Activated naive CD4-positive, alpha-beta T cell treated with Interleukin-2 at 50 U/mL for 16 hours (primary cell): ENCODE measurements at places on chromosomes 1 and 21.

- no peak for DNase-seq
These were observed 8.7 kb upstream of the MYOC start for GRCh38 chr1:171661076-171661650.

DNA sequence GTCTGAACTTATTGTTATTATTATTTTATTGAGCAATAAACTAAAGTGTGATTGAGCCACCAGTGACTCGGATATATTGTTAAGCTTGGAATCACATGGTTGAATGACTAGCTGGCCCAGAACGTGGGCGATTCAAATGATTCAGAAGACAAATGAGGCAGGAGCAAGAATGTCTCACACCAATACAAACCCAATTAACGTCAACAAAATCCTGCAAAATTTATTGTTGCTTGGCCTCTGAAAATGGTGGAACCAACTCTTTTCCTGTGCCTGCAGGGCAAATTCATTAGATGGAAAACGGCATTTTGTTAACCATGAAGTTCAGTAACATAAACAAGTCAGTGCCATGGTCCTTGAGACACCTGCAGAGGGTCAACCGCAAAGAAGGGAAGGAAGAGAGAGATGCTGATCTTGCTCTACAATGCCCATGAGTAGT is 482.0 kb downstream of the SETD4 start:
- DNase-seq = no peak

DNA sequence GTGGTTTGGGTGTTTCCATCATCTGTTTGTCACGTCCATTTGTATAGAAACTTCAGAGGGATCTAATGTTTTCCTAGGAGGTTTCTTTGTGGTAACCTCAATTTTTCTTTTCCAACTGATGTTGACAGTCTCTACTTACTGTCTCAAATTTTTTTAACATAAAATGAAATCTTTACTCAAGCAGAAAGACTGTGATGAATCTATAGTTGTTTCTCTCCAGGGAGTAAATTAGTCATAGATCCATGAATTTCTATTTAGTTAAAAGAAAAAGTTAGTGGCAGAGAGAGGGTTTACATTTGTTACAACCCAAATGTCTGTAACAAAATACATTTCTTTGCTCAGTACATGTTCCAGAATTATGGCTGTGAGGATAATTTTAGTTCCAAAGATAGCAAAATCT is 161.6 kb downstream of the DISP1 start:
- DNase-seq = no peak

DNA sequence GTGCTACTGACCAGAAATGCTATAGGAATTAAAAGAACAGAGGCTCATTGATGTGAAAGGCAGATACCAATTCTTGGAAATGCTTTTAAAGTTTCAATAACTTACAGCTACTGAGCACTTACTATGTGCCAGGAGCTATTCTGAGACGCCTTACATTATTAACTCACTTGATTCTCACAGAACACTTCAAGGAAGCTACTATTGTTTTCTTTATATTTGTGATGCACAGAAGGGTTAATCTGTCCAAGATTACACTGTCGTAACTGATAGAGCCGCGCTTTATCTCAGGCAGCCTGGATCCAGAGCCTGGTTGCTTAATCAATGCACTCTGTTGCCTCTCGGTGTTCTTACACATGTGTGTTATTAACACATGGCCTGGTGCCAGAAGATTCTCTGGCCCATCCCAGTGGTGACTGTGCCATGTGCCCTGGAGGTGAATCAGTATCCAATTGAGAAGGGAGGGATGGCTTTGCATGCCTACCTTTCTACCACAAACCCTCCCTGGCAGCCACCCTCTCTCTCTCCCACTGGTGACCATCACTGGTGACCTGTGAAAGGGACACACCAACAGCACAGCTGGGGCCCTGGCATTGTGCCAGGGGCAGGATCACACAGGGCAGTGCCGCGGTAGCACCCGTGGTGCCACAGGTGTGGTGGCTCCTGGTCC is 8.8 kb downstream of the FMO1 start:
- no peak for DNase-seq

DNA sequence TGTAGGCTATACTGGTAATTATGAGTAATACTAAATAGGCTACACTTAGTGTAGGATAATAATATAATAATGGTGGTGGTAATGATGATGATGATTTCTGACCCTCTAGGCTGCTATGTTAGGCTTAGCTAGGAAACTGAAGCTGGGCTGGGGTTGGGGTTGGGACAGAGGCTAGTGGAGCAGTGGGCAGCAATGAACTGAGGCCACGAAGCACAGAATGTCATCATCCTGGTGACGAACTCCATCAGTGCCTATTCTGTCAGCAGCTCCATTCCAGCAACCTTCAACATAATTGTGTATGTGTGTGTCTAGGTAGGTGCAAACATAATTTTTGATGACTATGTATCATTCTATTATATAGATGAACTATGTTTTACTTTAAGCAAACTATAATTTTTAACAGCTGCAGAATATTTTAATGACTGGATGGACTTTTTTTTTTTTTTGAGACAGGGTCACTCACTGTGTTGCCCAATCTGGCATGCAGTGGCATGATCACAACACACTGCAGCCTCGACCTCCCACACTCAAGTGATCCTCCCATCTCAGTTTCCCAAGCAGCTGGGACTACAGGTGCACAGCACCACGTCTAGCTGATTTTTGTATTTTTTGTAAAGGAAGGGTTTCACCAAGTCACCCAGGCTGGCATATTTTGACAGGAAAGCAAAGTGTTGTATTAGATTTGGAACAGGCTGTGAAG is 12.9 kb upstream of the CLIC4 start:
- no peak for DNase-seq

- no peak for DNase-seq
These were observed 1031.6 kb downstream of the KCNT2 start for GRCh38 chr1:195576641-195577040.

- no peak for DNase-seq
These were observed 791 bp upstream of the CHI3L1 start for GRCh38 chr1:203187304-203187685.

- DNase-seq = no peak
These were observed 17.8 kb downstream of the VPS45 start for GRCh38 chr1:150085406-150085805.

DNA sequence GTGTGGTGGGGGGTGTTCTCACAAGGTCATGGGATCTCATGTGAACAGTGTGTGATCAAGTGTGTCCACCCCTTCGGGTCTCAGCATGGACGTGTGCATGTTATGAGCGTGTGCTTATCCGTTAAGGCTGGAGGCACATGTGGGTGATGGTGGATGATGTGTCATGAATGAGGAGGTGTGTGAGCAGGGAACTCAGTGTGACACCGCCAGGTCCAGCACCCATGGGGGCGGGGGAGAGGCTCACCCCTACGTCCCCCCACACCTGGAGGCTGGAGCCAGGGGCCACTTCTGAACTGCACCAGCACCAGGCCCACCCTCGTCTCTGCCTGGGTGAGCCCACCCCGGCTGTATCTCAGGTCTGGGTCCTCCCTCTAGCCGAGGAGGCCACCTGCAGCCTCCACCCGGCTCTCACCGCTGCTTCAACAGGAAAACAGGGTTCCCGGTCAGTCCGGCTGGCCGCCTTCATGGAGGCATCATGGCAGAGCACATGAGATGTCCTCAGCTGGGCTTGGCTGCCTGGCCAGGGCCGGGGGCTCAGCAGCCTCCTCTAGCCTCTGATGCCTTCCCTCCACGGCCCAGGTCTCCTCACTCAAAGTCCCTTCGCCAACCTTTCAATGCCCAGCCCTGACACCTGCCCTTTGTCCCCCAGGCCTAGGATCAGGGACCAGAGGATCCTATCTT is 34.2 kb upstream of the C1QA start:
- no peak for DNase-seq

GRCh38 chr1:116066868-116067565 is 44.2 kb upstream of the MAB21L3 start:
- no peak for DNase-seq

- no peak for DNase-seq
These were observed 540 bp downstream of the CD55 start for GRCh38 chr1:207321790-207322645.

GRCh38 chr1:42144711-42145388 is 8.4 kb upstream of the GUCA2B start:
- no peak for DNase-seq

DNA sequence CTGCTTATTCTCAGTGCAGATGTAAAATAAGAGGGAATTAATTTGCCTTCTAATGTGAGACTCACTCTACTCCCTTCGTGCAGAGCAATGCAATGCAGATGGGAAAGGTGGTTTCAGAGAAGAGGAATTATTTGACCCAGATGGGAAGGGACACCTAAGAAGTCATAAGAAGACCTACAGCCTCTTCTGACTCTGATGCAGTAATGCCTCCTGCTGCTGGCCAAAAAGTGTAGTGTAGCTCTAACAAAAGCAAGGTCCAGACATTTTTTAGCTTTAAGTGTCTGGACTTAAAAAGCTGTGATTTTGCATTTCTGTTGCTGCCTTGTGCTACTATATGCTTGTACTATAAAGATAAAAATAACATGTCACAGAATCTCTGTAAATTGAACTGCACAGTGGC is 501.4 kb downstream of the TTLL7 start:
- no peak for DNase-seq

- no peak for DNase-seq
These were observed 118.0 kb upstream of the IPO9 start for GRCh38 chr1:201710632-201711597.

DNA sequence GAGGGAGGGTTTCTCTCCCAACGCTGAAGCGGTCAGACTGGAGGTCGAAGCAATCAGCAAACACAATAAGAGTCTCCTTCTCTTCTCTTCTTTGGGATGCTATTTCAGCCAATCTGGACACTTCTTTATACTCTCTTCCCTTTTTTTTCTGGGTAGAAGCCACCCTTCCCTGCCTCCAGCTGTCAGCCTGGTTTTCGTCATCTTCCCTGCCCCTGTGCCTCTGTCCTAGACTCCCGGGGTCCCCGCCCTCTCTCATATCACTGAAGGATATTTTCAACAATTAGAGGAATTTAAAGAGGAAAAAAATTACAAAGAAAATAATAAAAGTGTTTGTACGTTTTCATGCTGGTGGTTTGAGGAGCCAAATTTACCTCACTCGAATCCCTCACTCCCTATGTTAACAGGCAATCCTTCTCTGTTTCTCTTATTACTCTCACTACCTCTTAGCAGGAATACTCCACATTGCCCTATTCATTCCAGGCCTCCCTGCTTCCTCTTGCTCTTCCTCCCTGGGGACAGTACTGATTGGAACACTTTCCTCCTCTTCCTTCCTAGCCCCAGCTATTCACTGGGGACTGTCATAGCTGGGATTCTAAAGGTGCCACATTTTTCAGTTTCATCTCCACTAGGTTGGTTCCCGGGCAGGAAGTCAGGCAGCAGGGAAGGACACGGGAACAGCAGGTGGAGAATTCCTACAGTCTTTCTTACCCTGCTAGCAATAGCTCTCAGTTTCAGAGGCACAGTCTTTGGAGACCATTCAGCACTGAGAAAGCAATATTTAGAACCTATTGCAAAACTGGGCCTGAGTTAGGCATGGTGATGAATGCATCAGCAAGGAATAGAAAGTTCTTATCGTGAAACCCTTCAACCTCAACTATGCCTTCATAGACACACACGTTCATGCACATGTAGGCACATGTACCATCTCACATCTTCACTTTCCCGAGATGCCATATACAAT is 288.0 kb downstream of the PBX1 start:
- DNase-seq = no peak

GRCh38 chr1:150257624-150258585 is at the start of gene CA14:
Gene CA14, plus strand, starts transcription at chr1:150257774. Its CDS starts 355 bp downstream, at chr1:150258129.
- DNase-seq = no peak

DNA sequence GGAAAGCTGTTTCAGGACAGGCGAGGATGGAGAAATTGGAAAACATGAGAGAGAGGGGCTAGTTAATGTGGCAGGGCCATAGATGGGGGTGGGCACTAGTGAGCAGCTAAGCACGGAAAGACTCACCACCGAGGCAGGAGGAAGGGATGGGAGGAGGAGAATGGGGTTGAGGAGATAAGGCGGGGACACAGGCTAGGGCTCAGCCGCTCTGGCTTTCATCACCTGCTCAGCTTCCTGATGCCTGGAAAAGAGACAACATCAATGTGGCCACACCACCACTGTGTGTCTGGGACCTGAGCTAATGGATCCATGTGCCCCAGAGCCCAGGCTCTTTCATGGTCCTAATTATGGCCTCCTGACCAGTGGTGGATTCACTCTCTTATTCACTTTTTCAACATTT is 27.6 kb downstream of the PMVK start:
- DNase-seq = no peak

DNA sequence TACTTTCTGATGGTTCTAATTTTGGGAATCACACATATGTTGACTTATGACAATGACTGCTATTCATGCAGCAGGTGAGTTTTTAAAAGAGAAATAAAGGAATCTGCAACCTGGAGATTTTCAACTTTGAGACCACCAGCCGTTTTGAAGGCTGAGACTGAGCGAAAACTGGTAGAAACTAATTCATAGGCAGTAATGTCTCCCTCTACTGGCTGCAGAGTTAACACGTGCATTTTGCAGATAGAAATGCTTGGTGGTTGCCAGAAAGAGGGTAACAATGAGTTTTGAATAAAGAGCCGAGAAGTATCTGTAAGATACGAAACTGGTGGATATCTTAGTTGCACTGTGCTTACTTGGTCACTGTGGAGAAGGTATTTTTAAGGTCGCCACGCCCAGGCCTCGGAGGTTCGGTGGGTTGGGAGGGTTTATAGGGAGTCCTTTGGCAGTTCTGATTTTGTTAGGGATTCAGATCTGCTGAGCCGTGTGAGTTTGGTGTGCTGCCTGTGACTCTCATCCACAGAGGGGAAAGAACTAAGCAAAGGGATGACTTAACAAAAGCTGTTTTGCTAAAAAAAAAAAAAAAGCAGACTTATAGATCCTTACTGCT is 83.0 kb downstream of the RYR2 start:
- DNase-seq = no peak

DNA sequence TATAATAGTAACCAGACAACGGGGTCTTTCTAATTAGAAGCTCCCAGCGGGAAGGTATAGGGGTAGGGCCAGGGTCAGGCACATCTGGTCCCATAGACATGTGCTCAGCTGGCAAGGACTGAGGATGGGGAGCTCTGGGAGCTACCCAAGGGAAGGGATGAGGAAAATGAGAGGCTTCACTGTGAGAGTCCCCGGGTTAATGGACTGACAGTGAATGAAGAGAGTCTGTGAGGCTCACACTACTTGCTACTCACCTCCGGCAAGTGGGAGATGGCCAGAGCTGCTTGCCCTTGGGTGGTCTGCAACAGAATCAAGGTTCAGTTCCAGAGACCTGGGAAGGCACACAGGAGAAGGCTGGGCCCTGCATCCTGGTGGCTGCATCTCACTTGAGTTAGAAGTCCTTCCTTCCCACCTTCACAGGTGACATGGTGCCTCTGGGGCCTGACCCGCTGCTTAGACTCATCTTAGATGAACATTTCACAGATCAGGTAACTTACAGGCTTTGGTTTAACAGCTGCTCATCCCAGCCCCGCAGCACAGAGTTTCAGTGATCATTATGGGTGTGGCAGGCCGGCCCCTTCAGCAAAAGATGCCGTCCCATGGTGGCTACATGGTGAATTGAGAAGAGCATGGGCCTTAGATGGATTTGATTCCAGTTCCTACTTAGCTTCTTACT is 31.7 kb downstream of the EIF2D start:
- no peak for DNase-seq
